Stimulated activated effector memory CD8-positive, alpha-beta T cell treated with anti-CD3 and anti-CD28 coated beads, Interleukin-12 subunit alpha, Interleukin-12 subunit beta, amount 100 ng/mL, for 72 hours (primary cell): ENCODE measurements at places on chromosomes 4 and X.

- DNase-seq = no peak
Observed at GRCh38 chrX:114365065-114365834, 218.6 kb upstream of the HTR2C start.

DNA sequence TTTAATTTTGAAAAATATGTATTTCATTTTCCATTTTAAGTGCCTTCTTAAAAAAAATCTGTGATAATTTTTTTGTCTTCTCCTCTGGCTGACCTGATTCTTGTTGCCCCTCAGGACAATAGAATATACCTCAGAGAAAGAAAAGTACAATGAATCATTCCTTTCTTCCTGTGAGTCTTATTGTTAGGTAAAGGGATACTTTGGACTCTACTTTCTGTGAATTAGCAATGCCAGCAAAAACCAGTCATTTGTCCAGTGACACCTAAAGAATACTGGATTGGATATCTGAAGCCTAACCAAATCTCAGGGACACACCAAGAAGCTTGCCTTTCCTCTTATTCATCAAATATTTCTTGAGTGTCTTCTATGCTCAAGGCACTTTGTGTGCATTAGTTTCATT lies 102.1 kb downstream of the AREG start:
- no peak for DNase-seq

GRCh38 chrX:120264341-120264740 lies 13.7 kb downstream of the ZBTB33 start:
- no peak for DNase-seq

- no peak for DNase-seq
Observed at GRCh38 chrX:29851857-29852605, 363.3 kb upstream of the MAGEB2 start.

- DNase-seq = no peak
Observed at GRCh38 chrX:48694776-48695533, 1.6 kb upstream of the SUV39H1 start.

- DNase-seq = no peak
Observed at GRCh38 chr4:85591406-85592098, 116.6 kb downstream of the ARHGAP24 start.

- no peak for DNase-seq
Observed at GRCh38 chrX:16855363-16856075, 14.6 kb downstream of the RBBP7 start.

DNA sequence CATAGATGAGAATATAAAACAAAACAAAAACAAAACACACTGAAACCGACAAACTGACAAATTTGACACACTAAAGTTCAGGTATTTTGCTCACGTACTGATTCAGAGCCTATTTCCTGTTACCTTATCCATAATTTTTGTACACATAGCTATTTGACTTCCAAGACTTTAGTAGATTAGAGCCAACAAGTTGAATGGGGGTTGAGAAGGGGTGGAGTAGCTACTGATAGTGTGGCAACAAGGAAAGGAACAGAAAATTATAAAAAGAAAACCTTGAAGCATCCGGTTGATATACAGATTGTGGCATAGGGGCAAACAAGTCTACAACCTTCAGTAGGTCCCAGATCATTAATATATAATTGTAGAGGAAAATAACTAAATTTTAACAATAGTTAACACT lies 92.3 kb upstream of the RASGEF1B start:
- DNase-seq = no peak

- no peak for DNase-seq
Observed at GRCh38 chr4:64756016-64756415, 346.8 kb upstream of the TECRL start.

DNA sequence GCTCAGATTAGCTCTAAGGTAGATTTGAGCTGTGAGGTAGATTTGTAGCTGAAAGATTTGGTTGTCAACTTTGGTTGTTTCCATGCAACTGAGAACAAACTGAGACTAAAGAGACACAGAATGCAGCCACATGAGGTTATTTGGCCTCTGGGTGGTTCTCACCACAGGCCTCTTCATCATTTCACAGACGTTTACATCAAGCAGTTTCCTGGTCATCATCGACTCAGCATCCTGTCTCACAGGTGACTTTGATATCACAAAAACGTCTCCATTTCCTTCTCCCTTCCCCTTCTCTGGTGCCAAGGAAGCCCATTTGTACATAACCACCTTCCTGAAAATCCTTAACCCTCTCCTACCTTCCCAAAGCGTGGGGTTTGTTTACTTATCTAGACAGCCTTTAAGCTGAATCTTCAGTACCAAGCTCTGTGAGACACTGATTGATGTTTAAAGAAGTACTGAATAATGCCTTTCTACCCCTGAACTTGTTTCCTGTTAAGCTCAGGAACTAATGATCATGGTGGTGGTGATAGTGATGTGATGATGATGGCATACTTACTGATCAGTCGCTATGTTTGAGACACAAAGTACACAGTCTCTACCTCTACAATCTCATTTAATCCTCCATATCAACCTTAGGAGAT lies 81.9 kb downstream of the FAM114A1 start:
- no peak for DNase-seq

DNA sequence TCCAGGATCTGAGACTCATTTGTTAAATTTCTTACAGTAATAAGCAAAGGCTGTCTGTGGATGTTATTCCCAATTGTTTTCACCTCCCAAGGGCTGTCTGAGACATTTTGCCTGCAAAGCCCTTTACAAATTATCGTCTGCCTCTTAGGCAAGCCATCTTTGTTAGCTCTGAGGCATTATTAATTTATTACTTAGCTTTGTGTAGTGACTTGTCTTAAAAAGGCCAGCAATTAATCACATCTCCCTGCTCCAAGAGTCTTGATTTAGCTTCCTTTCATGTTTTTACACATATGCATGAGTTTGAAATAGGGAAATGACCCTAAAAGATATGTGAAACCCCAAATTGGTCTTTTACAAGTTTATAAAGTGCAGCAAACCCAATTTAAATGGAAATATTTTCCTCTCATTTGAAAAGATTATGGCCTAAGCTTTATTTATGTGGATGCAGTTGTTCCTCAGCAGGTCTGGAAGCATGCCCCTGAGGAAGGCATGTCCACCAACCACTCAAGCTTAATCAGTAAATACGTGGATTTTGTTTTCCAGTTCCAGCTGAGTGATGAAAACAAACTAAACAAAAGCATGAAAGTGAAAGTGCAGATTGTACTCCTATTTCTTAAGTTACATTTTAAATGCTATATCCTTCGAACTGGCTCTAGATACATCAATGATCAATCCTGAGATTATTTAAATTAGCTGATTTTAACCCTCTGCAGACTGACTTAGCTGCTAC lies 173.6 kb upstream of the LNX1 start:
- no peak for DNase-seq

GRCh38 chr4:181105487-181105886 lies 1137.7 kb upstream of the TENM3 start:
- DNase-seq = no peak

- no peak for DNase-seq
Observed at GRCh38 chr4:125961626-125962025, 646.9 kb downstream of the FAT4 start.

DNA sequence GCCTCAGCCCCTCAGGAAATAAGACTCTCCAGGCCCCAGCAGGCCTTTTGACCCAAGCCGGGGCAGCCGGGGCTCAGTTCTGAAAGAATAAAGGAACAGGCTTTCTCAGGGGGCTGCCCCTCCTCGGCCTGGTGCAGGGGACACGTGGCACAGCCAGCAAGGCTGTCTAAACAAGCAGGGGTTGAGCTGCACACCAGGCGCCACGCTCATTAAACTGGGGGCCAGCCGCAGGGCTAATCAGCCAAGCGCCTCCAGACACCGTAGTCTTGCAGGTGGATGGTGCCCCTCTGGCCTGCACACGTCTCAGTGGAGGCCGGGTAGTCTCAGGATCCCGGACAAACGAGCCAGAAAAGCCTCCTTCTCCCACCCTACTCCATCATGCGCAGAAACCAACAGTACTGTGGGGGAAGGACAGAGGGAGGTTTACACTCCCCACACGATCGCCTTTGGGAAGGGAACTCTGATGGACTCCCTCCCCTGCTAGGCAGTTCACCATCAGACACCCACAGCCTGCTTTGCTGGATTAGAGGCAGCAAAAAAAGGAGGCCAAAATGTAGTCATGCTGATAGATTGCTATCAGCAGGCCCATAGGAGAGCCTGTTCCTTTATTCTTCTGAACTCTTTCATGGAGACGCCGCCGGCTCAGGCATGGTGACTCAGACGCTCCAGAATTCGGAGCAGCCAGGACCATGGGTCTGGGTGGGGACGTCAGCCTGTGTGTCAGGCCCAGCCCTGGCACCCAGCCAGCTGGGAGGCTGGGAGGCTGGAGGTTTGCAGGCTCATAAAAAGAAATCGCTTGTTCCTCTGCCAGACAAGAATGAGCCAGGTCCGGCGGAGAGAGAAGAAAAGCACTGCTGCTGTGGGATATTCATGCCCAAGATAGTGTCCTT lies 342.4 kb downstream of the BCOR start:
- no peak for DNase-seq

- no peak for DNase-seq
Observed at GRCh38 chr4:177759729-177760128, 317.5 kb upstream of the AGA start.
